ENCODE measurements at places on chromosomes 6 and 20.

DNA sequence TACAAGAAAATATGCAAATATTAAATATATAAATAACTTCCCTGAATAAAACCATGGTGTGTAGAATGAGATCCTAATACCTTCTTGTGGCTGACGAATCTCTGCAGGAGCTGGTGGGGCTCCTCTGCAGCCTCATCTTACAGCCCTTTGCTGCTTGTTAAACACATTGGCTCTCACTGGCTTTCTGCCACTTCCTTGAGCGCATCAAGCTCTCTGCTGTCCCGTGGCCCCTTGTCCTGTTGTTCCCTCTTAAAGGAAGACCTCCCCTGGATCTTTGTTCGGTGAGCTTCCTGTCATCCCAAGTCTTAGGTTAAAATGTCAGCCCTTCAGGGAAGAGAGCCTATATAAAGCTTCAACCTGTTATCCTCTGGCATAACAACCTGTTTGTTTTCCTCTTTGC lies 519.6 kb downstream of the DOK5 start:
- DNase-seq, result no peak

DNA sequence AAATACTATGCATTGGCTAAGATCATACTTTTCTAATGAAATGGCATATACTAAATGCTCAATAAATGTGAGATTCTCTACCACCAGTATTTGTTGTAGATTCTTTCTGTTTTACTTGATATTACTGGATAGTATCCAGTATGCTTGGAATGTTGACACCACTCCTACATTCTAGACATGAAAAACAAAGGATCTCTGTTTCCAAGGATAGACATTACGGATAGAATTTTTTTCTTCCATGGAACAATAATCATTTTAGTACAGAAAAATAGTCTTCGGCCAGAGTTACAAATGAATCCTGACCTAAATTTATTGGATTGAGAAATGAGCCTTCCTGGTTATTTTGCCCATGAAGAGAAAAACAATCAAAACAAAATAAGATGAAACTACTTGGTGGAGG lies 258.2 kb upstream of the NT5E start:
- DNase-seq, result no peak

DNA sequence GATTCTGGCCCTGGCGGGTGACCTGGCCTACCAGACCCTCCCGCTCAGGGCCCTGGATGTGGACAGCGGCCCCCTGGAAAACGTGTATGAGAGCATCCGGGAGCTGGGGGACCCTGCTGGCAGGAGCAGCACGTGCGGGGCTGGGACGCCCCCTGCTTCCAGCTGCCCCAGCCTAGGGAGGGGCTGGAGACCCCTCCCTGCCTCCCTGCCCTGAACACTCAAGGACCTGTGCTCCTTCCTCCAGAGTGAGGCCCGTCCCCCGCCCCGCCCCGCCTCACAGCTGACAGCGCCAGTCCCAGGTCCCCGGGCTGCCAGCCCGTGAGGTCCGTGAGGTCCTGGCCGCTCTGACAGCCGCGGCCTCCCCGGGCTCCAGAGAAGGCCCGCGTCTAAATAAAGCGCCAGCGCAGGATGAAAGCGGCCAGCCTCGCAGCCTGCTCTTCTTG lies 868 bp upstream of the SLC2A4RG start:
- peak; percentile 66 for DNase-seq

- no peak for DNase-seq
These were observed 99.1 kb downstream of the TFAP2A start for GRCh38 chr6:10315658-10316372.

- DNase-seq, result no peak
These were observed 116.3 kb downstream of the ANKRD60 start for GRCh38 chr20:58112017-58112781.

- DNase-seq, result no peak
These were observed 4.5 kb downstream of the SUN5 start for GRCh38 chr20:32999603-33000250.

GRCh38 chr6:132698608-132699007 lies 15.2 kb downstream of the VNN1 start:
- DNase-seq, result no peak

DNA sequence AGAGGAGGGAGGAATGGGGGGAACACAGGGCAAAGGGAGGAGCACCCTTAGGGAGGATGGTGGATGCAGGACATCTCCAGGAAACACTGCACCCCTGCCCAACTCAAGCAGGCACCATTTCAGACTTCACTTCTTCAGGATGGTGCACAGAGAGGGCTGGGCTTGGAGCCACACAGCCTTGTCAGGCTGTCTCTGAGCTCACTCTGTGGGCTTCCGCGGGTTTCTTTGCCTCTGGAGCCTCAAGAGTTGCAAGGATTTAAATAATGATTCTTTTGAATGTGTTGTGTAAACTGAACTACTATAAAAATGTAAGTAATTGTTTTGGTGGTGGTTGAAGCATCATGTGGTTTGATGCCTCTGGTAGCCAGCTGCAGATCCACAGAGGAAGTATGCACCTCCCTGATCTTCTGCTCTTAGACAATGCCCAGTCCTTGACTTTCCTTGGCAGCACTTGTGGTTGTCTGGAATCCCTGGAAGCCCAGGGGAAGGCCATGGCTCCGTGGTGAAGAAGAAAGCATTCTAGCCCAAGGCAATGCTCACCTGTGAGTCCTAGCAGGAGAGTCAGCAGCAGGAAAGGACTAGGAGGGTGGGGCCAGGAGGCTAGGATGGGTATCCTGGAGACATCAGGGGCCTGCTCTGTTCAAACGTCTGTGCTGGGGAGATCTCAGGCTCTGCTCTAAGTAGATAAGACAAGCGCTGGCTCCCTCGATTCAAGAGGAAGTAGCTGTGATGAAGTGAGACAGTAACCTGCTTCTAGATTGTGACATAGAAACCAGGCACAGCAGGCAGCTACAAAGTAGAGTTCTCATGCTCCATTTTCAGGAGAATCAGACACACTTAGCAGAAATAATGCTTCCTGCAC lies 50.2 kb upstream of the SIRPG start:
- DNase-seq, result no peak

- DNase-seq, result no peak
These were observed 78.8 kb downstream of the SLC24A3 start for GRCh38 chr20:19291024-19291817.

- DNase-seq, result no peak
These were observed 19.6 kb downstream of the DYNLT1 start for GRCh38 chr6:158624684-158625682.

DNA sequence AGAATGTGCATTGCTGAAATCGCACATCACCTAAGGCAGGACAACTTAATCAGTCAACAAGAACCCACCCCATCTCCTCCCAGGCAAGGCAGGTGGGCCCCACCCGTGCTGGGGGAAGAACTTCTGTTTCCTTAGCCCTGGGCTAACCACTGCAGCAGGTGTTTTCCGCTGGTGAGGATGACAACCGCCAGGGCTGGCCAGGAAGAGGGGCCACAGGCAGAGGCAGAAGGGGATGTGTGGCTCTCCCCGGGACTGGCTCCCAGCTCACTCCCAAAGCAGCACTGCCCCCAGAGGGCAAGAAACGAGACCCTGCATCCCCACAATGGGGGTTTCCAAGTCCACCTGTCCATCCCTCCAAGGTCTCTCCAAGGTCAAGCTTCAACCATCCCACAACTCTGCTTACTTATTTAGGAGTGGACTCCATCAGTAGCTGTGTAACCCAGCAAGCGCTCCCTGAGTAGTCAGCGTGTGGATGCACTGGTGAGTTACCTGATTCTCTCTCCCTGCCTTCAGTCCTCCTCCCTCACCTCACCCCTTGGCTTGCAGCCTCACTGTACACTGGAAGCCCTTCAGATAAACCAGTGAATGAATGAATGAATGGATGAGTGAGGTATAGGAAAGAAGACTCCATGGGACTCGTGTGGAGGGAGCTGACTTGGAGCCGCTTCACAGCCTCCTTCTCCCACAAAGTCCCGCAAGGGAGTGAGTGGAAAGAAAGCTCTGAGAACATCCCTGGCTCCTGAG lies 168.2 kb upstream of the CST7 start:
- no peak for DNase-seq

DNA sequence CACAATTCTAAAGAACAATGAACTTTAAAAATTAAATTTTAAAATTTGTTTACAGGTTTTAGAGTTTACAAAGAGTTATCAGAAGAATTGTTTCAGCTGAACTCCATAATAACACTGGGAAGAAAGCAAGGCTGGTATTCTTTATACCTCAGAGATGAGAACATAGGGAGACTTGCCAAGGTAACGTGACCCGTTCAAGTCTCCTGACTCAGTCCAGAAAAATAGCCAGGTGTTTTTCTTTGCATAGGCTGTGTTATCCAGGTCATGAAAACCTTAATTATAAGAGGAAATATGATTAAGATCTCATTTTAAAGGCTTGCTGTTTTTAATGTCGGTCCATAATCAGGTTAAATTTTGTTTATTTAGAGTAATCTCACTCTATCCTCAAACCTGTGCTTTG lies 8.5 kb upstream of the C6orf141 start:
- no peak for DNase-seq

GRCh38 chr6:13870214-13870830 lies 54.4 kb upstream of the RNF182 start:
- DNase-seq, result no peak

DNA sequence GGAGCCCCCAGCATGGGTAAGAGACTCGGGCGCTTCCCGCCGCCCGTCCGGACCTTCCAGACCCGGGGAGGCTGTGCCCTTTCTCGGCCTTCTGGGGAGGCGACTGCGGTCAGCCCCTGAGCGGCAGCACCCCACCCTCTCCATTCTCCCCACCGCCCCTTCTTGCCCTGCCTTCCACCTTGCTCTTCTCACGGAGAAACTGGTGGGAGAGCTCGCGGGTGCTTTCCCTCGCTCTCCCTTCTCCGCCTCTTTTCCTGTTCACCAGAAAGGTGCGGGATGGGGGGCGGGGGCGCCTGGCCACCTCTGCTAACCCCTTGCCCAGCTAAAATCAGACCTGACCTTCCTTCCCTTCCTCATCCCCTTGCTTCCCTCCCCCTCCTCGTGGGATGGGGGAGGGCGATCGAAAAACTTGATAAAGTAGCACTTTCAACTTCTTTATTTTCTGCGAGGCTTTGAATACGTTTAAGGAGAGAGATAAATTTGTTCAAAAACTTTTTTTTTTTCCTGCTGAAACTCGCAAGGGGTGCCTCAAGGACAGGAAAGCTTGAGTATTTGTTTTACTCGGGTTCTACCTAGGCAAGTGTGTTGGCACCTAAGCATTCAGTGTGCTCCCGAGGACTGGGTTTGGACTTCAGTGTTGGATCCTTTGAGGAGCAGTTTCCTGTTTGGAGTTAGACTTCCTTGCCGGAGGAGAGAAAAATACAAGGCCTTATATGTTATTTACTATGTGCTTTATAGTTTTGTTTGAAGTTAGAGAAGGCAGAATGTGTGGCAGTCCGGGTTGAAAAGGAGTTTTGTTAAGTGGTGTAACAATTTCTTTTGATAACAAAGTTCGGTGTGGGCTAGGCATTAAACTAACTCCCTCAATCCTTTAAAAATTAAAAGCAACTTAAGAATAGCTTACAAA lies 897 bp downstream of the CD2AP start:
- no peak for DNase-seq

DNA sequence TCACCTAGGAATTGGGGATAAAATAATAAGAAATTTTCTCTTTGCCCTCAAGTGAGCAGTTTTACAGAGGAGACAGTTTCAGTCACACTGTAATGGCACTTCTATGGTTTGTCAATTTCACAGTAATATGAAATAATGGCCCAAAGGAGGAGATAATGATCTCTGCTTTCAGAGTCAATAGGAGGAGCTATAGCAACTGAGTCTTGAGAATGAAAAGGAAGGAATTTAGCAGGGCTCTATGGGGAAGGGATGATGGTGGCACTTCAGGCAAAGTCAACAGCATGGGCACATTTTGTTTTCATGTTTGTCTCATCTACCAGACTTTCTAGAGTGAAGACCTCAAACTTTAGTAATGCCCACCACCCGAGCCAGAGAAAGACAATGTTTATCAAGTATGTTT lies 138.3 kb upstream of the HMGN3 start:
- DNase-seq, result no peak

DNA sequence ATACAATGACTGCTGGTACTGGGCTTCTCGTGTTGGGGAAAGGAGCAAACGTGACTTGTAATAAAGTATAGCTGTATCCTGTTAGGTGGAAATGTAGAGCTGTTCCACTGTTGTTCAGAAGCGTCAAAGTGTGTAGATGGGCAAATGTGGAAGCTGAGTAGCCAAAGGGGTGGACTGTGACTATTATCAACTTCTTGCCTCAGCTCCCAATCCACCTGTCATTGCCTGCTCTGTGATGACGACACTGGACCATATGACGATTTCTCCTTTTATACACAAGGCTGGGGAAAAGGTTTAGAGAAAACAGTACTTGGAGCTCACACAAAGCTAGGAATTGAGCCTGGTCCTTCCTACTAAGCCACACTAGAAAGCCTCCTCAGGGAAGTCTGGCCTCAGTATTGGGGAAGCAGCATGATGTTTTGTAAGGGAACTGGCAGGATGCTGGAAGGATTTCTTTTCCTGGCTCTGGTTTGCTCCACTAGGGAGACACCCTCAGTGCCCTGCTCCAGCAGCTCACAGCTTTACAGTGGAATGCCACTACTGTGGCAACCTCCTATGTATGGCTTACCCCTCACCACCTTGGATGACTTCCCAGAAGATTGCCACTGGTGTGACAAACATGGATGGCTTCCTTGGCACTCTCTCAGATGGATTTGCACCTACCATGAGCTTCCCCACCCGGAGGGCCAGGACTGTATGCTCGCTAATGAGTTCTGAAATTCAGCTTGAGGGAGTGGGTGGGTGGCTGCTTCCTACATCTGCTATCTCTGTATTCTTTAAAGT lies 20.0 kb downstream of the CD164 start:
- DNase-seq, result no peak

DNA sequence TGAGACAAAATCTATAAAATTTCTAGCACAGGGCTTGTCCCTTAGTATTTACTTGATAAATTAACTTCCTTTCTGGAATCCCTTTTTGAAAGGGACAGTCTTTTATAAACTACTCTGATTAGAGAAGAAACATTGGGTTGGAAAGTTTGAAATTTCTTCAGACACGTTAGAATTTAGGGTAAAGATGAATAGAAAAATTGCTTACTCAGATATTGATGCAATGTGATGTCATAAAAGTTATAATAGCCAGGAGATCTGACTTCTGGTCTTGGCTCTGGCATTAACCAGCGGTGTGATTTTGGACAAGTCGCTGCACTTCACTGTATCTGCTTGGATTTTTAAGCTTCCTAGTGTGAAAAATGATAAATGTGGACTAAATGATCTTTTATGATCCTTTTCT lies 9.7 kb upstream of the TNFRSF21 start:
- no peak for DNase-seq

- no peak for DNase-seq
These were observed 30.0 kb upstream of the UBR2 start for GRCh38 chr6:42533794-42534193.
